Stimulated activated CD4-positive, alpha-beta T cell treated with anti-CD3 and anti-CD28 coated beads, TNF-alpha, amount 100 ng/mL, for 24 hours (primary cell): ENCODE measurements at places on chromosomes 13 and 19.

DNA sequence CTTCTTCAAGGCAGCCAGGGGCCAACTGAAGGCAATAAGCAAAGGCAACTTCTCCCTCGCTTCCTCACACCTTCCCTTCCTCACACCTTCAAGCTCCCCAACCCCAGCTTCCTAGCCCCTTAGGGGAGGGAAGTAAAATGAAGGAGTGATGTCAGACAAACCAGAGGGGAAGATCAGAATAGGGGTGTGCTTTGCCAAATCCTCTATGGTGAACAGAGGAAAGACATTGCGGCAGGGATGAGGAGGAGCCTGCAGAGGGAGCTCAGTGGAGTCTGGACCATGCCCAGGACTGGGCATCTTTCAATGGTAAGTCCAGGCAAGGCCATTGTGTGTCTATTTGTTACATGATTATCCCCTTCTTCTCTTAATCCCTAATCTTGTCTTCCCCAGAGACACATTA, 164.0 kb downstream of the TSHZ3 start:
- DNase-seq, result no peak

- no peak for DNase-seq
Observed at GRCh38 chr19:9128171-9128570, 1.4 kb upstream of the OR7G3 start.

DNA sequence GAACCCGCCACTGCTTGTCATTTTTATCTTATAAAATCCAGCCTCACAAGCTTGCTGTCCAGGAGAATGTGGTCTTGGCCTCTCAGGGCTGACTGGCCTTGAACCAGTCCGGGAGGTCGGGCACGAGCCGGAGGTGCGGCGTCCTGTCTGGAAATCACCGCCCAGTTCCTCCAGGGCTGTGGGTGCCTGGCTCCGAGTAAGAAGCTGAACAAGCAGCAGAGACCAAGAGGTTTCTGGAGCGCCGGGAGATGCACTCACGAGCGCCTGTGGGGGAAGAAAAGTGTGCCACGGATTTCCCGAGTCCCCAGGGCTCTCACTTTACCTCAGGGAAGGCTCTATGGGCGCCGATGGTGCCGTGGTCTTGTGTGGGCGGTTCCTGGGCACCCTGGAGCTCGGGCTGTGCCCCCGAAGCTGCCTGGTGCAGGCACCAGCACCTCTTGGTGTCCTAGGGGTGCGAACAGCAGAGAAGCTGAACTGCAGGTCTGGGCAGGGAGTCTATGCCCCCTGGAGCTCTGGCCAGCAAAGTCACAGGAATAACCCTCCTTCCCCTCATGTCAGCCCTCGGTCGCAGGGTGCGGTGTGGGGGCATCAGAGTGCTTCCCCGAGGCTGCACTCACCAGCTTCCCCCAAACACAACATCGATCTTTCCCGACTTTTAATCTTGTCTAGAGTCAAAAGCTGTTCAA, 50.0 kb downstream of the GAS6 start:
- no peak for DNase-seq

DNA sequence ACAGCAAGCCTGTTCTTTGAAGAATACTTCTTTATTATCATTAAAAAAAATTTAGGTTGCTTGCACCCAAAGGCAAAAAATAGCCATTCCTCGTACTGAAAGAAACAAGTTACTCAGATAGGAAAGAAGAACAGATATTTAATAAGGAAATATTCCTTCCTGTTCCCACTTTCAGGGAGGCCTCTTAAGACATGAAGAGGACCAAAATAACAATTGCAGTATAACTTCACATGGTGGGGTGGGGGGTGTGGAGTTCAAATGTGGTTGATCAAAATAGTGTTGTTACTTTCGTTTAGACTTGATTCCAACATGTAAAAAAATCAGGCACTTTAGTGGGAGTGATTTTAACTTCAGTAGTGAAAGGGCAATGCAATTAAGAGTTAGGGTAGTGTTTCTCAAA, 3.6 kb downstream of the RGCC start:
- no peak for DNase-seq

- no peak for DNase-seq
Observed at GRCh38 chr19:33863436-33863835, 66.8 kb downstream of the KCTD15 start.

- DNase-seq, result no peak
Observed at GRCh38 chr13:74731731-74732130, 597.5 kb upstream of the KLF12 start.

- no peak for DNase-seq
Observed at GRCh38 chr13:33251131-33251661, 34.4 kb downstream of the STARD13 start.

DNA sequence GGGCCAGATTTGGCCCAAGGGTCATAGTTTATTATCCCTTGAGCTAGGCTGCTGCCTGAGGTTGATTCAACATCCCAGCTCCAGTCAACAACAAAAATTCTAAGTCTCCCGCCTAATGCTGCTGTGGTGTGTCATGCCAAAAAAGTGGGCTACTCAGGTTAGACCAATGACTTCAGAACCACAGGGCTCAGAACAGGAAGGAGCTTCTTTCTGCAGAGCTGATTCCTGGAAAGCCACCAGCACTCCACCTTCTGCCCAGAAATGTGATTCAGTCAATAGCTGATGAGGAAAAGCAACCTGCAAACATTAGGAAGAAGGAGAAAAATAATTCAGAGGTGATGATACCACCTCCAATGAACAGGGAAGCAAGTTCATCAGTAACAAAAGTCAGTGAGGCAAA, 56.1 kb upstream of the SERPINE3 start:
- no peak for DNase-seq

DNA sequence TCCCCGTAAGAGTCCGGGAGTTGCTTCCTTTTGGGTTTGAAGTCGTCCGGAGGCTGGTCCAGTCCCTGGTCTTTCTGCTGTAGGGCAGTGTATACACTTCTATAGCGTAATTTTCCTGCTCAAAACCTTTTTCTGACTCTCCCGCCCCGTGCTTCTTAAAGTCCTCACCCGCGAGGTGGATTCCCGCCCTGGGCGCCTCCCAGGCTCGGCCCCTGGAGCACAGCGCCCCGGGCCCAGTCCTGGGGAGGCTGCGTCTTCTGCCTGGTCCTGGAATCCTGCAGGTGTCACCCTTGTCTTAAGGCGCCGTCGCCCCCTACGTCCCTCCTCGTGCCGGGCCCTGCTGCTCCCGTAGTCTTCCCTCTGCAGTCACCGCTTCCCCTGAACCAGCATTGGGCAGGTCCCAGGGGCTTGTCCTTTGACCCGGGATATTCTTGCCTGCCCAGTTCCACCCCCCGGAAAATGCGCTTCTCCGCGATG, 34.4 kb upstream of the ZNF808 start:
- DNase-seq, result no peak

- no peak for DNase-seq
Observed at GRCh38 chr19:41540041-41540695, 35.8 kb upstream of the CEACAM21 start.

DNA sequence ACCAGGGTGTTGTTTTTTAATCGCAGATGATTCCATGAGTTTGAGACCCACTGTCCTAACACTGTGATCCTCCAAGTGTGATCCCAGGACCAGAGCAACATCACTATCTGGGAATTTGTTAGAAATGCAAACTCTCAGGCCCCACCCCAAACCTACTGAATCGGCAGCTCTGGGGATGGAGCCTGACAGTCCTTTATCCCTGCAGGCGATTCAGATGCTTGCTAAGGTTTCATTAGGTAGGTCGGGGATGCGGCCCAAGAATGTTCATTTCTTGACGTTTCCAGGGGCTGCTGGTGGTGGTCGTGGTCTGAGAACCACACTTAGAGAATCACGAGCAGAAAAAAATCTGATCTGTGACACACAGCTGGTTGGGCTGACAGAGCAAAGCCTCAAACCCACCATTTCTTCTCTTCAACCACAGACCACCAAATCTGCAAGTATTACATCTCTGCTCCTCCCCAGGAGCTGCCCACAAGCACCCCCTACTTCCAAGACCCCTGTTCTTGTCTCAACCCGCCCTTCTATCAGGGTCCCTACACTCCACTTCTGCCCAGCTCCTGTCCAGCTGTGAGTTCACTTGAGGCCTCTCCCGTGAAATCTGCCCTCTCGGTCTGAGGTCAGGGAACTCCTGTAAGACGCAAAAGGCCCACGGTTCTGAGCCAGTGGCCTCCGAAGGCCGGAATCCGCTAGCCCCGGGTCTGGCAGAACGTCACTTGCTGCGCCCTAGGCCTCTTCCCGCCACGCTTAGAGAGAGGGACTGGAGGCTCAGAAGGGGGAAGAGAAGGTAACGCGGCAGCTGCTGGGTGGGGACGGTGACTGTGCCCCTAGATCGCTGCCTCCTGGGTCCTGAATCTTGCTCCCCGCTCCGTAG, 1.1 kb upstream of the FARP1 start:
- DNase-seq, result no peak
